ENCODE measurements at places on chromosomes 2 and 18.
A peak's percentile ranks its signal among the peaks of the same experiment; 100 is the strongest.

GRCh38 chr2:11726384-11726783 lies 20.0 kb upstream of the LPIN1 start:
- no peak for DNase-seq

- no peak for DNase-seq
Measured at GRCh38 chr2:12007282-12007681, 260.9 kb downstream of the LPIN1 start.

- DNase-seq, result peak; percentile 62
Measured at GRCh38 chr2:49154140-49154539, at the start of gene FSHR. Gene FSHR, minus strand, starts transcription at chr2:49154515. Its CDS starts 98 bp downstream, at chr2:49154417.

GRCh38 chr18:56333839-56334238 lies 304.6 kb downstream of the TXNL1 start:
- DNase-seq, result no peak

DNA sequence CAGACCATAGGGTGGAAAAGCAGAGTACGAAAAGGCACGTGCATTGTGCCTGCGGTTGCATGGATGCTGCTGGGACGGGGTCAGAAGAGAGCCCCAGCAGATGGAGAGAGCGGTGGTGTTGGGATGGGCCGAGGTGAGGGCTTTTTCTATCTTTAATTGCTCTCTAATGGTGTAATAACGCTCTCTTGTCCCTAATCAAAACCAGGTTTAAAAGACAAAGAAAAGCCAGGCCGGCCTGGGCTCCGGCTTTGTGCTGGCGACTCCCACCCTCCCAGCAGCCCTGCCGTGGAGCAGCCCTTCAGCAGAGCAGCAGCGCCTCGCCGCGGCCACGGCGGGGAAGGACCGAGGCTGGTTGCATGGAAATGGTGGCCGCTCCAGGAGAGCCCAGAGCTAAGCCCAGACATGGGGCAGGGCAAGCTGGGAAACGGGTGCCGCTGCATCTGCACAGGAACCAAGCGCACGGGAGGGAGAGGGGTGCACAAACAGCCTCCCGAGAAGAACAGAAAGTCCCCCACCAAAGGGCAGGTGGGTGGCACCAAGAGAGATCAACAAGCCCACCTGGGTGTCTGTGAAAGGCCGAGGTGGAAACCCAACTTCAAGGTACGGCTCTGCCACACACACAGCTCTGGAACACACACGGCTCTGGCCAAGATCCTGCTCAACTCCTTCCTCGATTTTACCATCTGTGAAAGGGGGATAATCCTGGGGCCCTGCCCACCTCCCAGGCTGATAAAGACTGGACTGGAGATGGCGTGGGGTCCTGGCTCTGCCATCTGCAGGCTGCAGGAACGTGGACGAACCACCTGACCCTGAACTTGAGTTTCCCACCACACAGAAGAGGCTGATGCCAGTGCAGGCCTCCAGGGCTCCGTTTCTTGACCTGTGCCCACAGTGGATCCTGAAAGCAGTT lies 15.0 kb downstream of the HS1BP3 start:
- peak; percentile 87 for DNase-seq

DNA sequence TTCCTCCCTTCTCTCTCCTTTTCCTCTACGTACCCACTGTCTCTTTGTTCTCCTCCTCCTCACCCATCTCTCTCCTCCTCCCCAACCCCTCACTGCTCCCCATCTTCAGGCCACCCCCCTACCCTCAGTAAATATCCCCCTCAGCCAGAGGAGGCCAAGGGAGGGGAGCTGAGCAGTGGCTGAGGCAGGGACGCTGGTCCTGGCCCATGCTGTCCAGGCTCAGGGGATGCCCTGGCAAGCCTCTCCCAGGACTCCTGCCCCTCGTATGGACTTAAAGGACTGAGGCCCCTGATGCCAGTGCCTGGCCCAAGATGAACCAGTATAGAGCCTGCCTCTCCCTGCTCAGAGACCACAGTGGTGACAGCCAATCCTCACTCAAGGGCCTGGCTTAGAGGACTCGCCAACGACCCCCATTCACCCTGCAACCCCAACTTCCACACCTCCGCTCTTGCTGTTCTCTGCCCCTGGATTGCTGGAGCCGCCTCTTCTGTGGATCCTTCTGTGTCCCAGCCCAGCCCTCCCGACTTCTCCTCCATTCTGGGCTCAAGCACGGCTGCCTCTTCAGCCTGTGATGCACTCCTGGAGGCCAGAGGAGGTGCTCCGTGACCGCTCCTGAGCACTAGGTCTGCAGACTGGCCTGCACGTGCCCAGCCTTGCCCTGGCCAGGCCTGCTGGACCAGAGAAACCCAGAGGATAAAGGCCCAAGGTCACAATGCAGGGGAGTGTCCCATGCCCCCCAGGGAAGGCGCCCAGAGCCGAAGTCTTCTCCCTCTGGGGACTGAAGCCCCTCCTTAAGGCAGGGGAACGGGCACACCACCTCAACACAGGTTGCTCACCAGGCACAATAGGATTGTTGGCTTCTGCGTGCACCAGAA lies 9.5 kb upstream of the DUSP2 start:
- no peak for DNase-seq

Measured in cardiac muscle cell (in vitro differentiated cells and primary cell).